Caki2 (cell line): ENCODE measurements at places on chromosomes 1 and 21. TPM values are rescaled to one million over a fixed set of nuclear protein-coding genes. Genes with fewer than 3 reads are reported as not detected.
A peak's percentile ranks its signal among the peaks of the same experiment; 100 is the strongest.

GRCh38 chr1:227043755-227044154 is 103.7 kb downstream of the COQ8A start:
- DNase-seq: peak; percentile 23

DNA sequence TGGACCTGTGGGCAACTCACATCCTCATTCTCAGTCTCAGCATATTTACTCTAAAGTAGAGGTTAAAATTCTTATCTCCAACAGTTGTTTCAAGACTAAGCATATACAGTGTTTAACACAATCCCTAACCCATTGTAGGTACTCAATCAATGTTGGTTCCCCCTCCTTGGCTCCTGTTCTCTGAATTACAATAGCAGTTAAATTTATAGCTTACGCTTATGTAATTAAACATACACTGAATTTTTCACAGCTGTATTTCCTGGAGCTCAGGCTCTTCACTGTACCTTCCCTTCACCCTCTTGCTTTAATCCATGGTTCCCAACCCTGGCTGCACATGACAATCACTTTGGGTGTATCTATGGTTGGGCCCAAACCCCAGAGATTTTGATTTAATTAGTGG is 89.4 kb downstream of the LPAR3 start:
- DNase-seq: no peak

DNA sequence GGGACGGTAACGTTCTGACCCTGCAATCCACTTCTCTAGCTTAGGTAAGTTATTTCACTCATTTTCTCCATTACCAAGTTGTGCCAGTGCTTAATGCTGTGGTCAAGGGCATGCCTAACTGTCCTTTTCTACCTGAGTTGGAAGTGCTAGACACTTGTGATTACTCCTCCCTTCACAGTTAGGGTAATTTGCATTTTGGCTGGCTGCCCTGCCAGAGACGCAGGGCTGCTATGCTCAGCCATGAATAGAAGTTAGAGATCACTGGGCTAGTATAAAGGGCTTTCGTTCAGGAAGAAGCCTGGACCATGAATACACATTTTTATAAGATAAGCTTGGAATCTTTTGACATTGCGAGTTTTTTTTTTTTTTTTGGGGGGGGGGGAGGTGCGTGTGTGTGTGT is 633.2 kb upstream of the NEGR1 start:
- DNase-seq: no peak

DIO1 gene
- total RNA-seq: 0.27 and 18.9 TPM in 2 replicates

DNA sequence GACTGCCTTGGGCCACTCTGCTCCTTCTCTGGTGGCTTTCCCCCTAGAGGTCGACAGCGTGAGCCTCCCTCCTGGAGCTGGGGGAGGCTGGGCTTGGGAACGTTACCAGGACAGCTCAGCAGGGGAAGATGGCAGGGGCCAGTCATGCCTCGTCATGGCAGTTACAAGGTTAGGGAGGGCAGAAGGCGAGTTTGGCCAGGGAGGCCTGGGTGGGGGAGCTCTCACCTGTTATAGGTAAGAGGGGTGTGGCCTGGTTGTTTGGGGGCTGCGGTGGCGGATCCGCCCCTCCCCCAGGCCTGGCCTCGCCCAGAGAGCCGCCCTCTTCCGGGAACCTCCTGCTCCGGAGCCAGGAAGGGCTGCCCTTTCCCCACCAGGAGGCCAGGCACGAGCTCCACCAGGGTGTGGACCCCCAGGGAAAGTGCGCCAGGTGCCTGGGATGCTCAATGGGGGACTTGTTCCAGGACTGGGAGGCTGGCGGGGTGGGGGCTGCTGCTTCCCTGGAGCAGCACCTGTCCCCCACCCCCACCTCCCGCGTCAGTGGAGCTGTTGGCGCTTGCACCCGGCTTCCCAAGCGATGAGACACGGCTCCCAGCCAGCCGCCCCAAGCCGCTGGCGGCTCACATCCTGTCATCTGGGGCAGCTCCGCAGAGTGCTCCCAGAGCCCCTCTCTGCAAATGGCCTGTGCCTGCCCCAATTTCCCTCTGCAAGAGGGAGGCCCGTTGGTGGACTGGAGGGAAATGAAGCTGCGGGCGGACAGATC is 23.6 kb upstream of the PKP1 start:
- DNase-seq: no peak

GRCh38 chr1:226948996-226949395 is 8.9 kb downstream of the COQ8A start:
- DNase-seq: no peak

DNA sequence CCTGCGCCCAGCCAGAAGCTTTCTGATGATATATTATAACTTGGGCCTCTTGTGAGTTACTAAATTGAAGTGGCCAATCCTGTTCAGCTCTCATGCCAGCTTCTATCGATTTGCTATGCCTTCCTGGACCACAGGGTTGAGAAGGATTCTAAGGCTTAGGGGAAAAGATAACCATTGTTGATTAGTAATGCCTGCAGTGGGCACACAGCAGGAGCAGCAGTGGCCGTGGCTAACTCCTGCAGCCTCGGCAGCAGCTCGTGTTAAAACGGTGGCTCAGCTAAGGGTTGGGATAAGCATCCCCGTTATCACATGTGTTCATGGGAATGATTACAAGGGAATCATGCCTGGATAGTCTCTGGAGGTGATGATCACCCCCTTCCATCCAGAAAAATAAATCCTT is 20.5 kb upstream of the KCNE2 start:
- DNase-seq: no peak

CGN gene
- total RNA-seq: 0.03 and 0.61 TPM in 2 replicates

DNA sequence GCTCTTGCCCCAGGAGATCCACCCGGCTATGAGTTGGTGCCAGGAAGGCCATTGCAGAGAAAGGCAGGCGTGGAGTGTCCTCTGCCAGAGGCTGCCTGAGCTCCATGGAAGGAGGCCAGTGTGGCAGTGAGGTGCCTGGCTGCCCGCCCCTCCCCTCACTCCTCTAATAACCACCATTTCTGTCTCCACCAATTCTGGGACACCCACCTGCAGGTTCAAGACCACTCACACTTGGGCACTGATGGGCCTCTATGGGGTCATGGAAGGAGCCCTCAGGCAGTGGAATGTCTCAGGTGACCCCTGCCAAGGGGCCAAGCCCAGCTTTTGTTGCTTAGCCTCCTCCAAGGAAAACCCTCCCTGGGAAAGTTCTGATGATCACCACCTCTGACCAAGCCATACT is 731.6 kb downstream of the MATN1 start:
- no peak for DNase-seq

DNA sequence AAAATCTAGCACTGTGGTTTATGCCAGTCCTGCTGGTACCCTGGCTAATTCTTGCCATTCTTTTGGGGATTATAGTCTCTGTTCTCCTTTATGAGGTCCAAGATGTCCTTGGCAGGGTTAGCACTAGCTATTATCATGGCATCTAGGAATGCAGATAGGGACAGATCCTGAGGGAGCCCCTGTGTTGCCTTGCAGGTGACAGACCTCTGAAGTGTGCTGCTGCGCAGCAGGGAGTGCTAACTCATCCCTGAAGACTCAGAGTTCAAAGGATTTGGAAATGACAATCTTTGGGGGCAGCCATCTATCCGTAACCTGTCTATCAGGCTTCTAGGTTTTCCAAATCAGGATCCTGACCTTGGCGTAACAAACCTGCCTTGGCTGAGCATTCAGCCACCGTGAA is 16.3 kb downstream of the ZFYVE9 start:
- no peak for DNase-seq

DNA sequence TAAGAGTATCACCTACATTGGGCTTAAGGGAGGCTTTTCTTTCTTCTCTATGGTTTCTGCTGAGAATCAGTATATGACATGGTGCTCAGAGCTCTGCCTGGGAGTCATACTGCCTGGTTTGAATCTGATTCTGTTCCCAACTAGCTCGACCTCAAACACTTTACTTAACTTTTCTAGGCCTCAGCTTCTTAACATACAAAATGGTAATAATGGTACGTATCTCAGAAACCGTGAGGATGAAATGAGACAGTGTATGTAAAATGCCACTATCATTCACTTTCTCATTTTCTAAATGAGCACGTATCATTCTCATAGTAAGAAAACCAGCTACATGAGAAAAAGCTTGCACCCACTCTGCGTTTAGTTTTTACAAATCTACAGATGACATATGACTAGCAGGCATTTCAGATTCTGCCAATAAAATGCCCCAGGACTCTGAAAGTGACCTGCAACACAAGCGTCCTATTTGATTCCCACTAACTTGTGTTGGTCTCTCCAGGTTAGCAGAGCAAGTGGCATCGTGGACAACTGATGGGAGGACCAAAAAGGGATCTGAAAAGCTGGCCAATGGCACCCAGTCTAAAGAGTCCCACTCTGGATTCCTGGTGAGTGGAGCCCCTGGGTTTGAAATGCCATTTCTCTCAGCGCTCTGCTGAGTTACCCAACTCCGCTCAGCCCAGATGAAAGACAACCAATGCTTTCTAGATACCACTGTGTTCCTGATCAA is 6.1 kb downstream of the CTNNBIP1 start:
- no peak for DNase-seq

- DNase-seq: no peak
These were observed 49.5 kb downstream of the OLFML2B start for GRCh38 chr1:161973924-161974845.

DNA sequence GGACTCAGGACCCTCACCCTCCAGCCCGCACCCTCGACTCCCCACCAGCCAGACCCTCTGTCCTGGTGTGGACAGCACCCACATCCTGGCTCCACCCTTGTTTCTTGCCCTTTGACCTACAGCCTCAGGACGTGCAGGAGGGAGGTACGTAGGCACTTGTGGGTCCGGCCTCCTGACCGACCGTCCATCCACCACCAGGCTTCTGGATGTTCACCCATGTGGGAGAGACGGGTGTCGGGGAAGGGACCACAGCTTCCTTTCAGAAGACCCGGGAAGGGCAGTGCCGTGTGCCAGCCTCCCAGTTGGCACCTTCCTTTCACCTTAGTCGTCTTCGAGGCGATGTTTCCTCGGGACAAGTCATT is 61.4 kb downstream of the PRKCZ start:
- DNase-seq: no peak

DNA sequence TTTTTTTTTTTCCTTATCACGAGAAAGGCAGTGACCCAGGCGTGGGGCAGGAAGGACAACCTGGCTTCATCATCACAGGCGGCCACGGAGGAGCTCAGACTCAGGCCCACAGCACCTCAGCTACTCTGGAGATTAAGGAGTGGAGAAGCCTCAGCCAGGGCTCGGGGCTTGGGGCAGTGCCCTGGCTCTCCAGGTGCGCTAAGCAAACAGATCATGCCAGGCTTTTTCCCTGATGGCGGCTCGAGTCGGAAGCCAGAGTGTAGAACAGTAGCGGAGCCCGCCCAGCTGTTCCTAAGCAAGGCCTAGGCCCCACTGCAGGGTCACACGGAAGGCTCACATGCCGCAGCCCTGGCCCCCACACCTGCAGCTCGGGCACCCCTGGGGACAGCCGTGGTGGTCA is 70.7 kb downstream of the AGPAT3 start:
- DNase-seq: no peak

- DNase-seq: peak; percentile 71
These were observed 26.1 kb downstream of the PROK1 start for GRCh38 chr1:110477041-110477440.

- DNase-seq: no peak
These were observed 21.7 kb upstream of the TUT4 start for GRCh38 chr1:52574594-52574993.

MCOLN2 gene
- total RNA-seq: 3.1 TPM in 1 of 2 replicates, not detected in the other

SMPDL3B gene
- 0.38 TPM in 1 of 2 replicates, not detected in the other for total RNA-seq

- DNase-seq: no peak
These were observed 479.8 kb upstream of the VAMP3 start for GRCh38 chr1:7290971-7291970.
